ENCODE measurements at places on chromosomes 7 and 10. TPM values are rescaled to one million over a fixed set of nuclear protein-coding genes. Genes with fewer than 3 reads are reported as not detected.

ANXA8 gene
- total RNA-seq: not detected

FKBP9 gene
- total RNA-seq: 73.5 TPM

CHAT gene
- total RNA-seq: not detected

UNCX gene
- total RNA-seq: 0.30 TPM

NODAL gene
- total RNA-seq: not detected

NME8 gene
- not detected for total RNA-seq

FAM237B gene
- total RNA-seq: not detected

TNS3 gene
- 65.1 TPM for total RNA-seq

CACNB2 gene
- total RNA-seq: not detected

MARVELD1 gene
- total RNA-seq: 30.4 TPM

EN2 gene
- total RNA-seq: 0.81 TPM

MGMT gene
- 1.2 TPM for total RNA-seq

LHFPL3 gene
- total RNA-seq: 0.22 TPM

ZPBP gene
- not detected for total RNA-seq

TMEM130 gene
- total RNA-seq: not detected

JCAD gene
- total RNA-seq: 0.08 TPM

SLC39A12 gene
- not detected for total RNA-seq

PRPS1L1 gene
- not detected for total RNA-seq

KCNH2 gene
- total RNA-seq: 19.3 TPM

PRSS37 gene
- total RNA-seq: not detected

TMEM273 gene
- 2.1 TPM for total RNA-seq

TWIST1 gene
- 2.2 TPM for total RNA-seq
